ENCODE measurements at places on chromosomes 11 and 22. TPM values are rescaled to one million over a fixed set of nuclear protein-coding genes. Genes with fewer than 3 reads are reported as not detected.
A peak's percentile ranks its signal among the peaks of the same experiment; 100 is the strongest.

GRCh38 chr11:8381343-8381742, 117.7 kb upstream of the LMO1 start:
- no peak for DNase-seq
- peaks cover 39% of the 10 kb centered on the region for H3K27me3 ChIP-seq
- H3K4me1 ChIP-seq: no peaks in the 10 kb centered on the region
- H3K27ac ChIP-seq: no peak overlapping the region
- no peak overlapping the region for H3K4me3 ChIP-seq

DNA sequence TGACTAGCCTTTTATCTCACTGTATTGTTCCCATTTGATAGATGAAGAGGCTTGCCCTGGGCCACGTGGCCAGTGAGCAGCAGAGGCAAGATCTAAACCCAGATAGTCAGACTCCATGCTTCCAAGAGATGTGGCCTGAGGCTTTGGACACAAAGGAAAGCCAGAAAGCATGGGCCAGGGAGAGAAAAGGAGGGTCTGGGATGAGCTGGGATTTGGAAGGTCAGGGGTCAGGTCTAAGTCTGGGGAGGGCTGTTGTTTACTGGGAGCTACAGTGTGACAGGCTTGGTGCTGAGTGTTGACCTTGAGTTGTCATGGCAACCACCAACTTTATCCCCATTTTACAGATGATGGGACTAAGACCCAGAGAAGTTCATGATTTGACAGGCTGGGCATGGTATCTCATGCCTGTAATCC, 2.1 kb downstream of the SLC35E4 start:
- H3K27ac ChIP-seq: no peak overlapping the region
- H3K27me3 ChIP-seq: no peaks in the 10 kb centered on the region
- H3K4me1 ChIP-seq: no peaks in the 10 kb centered on the region
- no peaks in the 10 kb centered on the region for H3K36me3 ChIP-seq
- DNase-seq: no peak

NDUFS8 gene
- 211 TPM for total RNA-seq

- H3K27ac ChIP-seq: no peak overlapping the region
- H3K4me1 ChIP-seq: peaks cover 31% of the 10 kb centered on the region
- peak; percentile 52 for DNase-seq
- no peaks in the 10 kb centered on the region for H3K36me3 ChIP-seq
Observed at GRCh38 chr11:13297917-13298356, 20.3 kb downstream of the BMAL1 start.

RIMBP3B gene
- total RNA-seq: not detected

TSPAN18 gene
- total RNA-seq: 0.47 TPM

DNA sequence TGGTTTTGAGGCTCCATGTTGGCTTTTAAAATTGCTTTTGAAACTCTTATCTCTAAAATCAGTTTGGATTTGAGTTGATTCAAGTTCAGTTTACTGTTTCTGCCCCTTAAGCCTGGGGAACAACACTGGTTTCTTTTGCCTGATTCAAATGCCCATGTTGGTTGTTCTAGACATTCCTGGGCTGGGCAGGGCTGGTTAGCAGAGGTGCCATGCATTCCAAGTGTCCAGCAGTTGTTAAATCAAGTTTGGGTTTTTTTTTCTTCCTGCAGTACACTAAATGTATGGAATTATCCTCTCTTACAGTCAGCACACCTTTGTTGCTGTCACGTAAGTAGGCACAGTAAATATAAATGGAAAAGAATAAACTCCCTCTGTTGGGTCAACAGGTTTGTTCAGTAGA, 67.2 kb upstream of the MTMR2 start:
- no peak overlapping the region for H3K4me3 ChIP-seq
- peak overlapping the region; percentile 88 for H3K27ac ChIP-seq
- no peak for DNase-seq
- no peaks in the 10 kb centered on the region for H3K27me3 ChIP-seq

DNA sequence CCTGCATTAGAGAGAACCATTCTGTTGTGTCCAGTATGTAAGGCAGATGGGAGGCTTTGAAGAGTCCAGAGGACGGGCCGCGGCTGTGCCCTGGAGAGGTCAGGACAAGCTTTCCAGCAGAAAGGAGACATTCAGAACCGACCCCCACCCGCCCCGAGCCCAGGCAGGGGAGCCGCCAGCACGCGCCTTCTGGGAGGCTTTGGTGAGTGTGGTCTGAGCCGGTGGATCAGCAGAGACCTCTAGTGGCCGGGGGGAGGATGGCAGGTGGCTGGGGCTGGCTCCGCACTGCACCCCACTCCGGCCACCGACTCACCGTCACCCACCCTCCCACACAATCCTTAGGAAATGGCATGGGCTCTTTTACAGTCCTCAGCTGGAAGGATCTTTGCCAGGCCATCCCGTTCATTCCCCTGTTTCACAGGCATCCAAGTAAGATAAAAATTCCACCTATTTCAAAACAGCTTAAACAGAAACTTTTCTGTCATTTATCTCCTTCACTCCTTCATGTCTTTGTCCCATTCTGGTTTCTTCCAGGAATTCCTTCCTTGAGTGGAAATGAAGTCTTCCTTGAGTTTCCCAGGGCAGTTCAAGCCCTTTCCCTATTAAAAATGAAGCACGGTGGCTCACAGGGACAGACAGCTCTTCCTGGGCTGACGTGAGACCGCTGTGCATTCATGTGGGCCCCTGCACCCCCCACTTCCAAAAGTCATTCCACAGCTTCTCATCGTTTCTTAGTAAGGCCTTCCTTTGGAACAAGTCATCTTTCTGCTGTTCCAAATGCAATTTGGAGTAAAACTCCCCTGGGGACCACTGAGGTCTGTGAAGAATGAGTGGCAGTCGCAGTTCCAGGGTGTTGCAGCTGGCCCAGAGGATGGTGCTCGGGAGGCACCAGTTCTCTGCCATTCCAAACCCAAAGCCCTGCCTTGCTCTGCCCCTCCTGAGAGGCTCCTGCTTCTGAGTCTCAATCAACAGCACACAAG, 91.0 kb downstream of the FEZ1 start:
- H3K36me3 ChIP-seq: no peaks in the 10 kb centered on the region
- H3K27me3 ChIP-seq: peaks cover 85% of the 10 kb centered on the region
- H3K4me3 ChIP-seq: no peak overlapping the region

- DNase-seq: no peak
- H3K36me3 ChIP-seq: no peaks in the 10 kb centered on the region
- H3K27ac ChIP-seq: no peak overlapping the region
- no peaks in the 10 kb centered on the region for H3K27me3 ChIP-seq
- H3K4me1 ChIP-seq: no peaks in the 10 kb centered on the region
Observed at GRCh38 chr22:48781391-48781790, 1046.3 kb downstream of the BRD1 start.

IGF2 gene
- total RNA-seq: 0.35 TPM

ZP1 gene
- total RNA-seq: not detected

- H3K27ac ChIP-seq: no peak overlapping the region
- no peaks in the 10 kb centered on the region for H3K27me3 ChIP-seq
- H3K36me3 ChIP-seq: no peaks in the 10 kb centered on the region
- no peak for DNase-seq
- no peaks in the 10 kb centered on the region for H3K4me1 ChIP-seq
Observed at GRCh38 chr22:25701056-25701780, 40.8 kb upstream of the MYO18B start.

GRCh38 chr11:123186286-123186685, 8.8 kb downstream of the CLMP start:
- no peaks in the 10 kb centered on the region for H3K27me3 ChIP-seq

OR51A2 gene
- not detected for total RNA-seq

VPS51 gene
- 77.0 TPM for total RNA-seq

- no peaks in the 10 kb centered on the region for H3K27me3 ChIP-seq
- peak overlapping the region; percentile 96 for H3K27ac ChIP-seq
- peaks cover 52% of the 10 kb centered on the region for H3K4me1 ChIP-seq
- peak; percentile 89 for DNase-seq
Observed at GRCh38 chr11:33690290-33691065, 10.1 kb downstream of the C11orf91 start.

PRAME gene
- not detected for total RNA-seq

CARD16 gene
- total RNA-seq: 14.0 TPM

DNA sequence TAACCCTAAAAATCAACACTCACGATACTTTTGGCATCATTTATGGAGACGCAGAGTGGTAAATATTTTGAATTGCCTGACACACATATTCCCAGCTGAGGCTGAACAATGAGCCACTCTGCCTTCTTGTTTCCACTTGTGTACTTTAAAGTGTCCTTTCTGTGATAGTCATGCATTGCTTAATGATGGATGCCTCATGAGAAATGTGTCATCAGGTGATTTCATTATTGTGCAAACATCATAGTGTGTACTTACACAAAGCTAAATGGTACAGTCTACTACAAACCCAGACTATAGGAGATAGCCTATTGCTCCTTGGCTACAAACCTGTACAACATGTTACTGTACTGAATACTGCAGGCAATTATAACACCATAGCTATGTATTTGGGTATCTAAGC, 44.2 kb downstream of the MRE11 start:
- no peak overlapping the region for H3K4me3 ChIP-seq
- H3K36me3 ChIP-seq: peaks cover 21% of the 10 kb centered on the region
- peak; percentile 91 for DNase-seq
- H3K27ac ChIP-seq: peak overlapping the region; percentile 36

DNA sequence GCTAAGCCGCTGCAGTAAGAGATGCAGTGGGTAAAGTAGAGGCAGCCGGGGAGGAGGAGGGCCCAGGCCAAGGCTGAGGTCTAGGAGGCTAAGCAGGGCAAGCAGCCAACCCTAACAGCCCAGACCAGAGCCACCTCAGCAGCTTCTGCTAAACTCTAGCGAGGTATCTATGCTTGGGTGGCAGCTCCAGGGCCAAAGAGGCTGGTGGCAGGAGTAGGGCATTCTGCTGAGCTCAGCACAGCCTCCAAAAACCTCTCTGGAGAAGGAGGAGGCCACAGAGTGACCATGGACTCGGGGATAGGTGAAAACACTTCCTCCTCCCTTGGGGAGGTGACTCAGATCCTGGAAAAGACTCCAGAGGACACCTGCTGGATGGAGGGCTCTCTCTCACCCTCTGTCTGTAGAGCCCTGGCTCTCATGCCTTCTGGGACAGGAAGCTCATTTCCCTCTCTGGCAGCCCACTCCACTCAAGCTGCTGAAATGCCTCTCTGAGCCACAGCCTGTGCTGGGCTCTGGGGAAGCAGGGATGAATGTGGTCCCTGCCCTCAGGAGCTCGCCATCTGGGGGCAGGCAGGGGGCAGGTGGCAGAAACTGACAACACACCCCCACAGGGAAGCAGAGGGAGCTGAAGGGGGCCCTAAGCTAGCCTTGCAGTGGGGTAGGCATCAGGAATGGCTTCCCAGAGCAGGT, 16.5 kb upstream of the TPBGL start:
- no peak overlapping the region for H3K4me3 ChIP-seq
- H3K27ac ChIP-seq: no peak overlapping the region
- H3K4me1 ChIP-seq: no peaks in the 10 kb centered on the region
- no peak for DNase-seq
- no peaks in the 10 kb centered on the region for H3K36me3 ChIP-seq

GRCh38 chr22:29218758-29219408, 13.2 kb downstream of the EMID1 start:
- H3K4me1 ChIP-seq: no peaks in the 10 kb centered on the region
- DNase-seq: no peak

- no peaks in the 10 kb centered on the region for H3K4me1 ChIP-seq
- H3K27ac ChIP-seq: no peak overlapping the region
- H3K36me3 ChIP-seq: no peaks in the 10 kb centered on the region
Observed at GRCh38 chr11:128302425-128303186, 284.8 kb downstream of the ETS1 start.

DNA sequence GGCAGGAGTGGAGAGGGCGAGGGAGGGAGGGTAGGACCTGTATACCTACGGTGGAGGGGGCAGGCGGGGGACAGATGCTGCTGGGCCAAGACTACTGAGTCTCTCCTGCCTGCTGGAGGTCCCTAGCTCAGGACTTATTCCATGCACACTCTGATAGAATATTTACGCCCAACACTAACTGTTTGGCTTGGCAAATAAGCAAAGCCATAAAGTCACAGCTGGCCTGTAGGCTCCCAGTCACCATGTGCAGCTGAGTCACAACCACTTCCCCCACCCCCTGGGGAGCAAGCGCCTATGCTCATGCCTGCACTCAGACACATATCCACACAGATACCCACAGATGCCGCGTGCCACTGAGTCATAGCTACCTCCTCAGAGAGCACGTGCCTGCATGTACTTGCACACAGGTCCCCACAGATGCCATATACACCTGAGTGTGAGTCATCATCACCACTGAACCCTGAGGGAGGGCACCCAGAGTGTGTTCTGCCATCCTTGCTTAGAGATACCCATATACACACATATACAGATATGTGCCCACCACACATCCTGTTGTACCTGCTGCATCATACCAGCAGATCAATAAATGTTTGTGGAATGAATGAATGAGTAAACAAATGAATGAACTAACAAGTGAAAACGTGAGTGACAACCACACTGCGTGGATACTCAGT, 95.8 kb downstream of the SWAP70 start:
- H3K27me3 ChIP-seq: no peaks in the 10 kb centered on the region
- H3K36me3 ChIP-seq: peaks cover 11% of the 10 kb centered on the region
- H3K4me1 ChIP-seq: peaks cover 55% of the 10 kb centered on the region

KRTAP5-7 gene
- not detected for total RNA-seq

GRCh38 chr11:102981324-102981910, 25.9 kb upstream of the MMP13 start:
- DNase-seq: no peak
- no peak overlapping the region for H3K4me3 ChIP-seq
- no peaks in the 10 kb centered on the region for H3K27me3 ChIP-seq
- H3K36me3 ChIP-seq: no peaks in the 10 kb centered on the region
- no peak overlapping the region for H3K27ac ChIP-seq

- H3K4me1 ChIP-seq: no peaks in the 10 kb centered on the region
- H3K27ac ChIP-seq: no peak overlapping the region
- peaks cover 66% of the 10 kb centered on the region for H3K27me3 ChIP-seq
- no peak overlapping the region for H3K4me3 ChIP-seq
Observed at GRCh38 chr11:72588421-72589410, 85.5 kb downstream of the PDE2A start.

ZC3H12C gene
- 30.9 TPM for total RNA-seq

DNA sequence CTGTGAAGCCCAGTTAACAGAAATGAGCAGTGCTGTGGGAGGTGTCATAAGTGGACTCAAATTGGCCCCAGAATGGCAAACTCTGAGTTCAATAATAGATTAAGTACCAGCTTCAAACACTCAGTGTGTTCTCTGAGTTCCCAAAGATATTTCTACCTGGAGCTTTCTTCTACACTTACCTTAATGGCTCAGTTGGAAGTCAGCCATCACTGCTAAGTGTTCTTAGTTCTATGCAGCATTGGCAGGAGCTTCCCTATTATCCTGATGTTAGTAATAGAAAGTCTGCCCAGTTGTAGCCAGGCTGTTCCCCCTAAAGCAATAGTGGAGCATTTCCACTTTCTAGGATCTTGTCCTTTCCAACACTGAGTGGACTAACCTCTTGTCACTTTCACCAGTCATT, 9.7 kb upstream of the PIK3IP1 start:
- H3K4me1 ChIP-seq: no peaks in the 10 kb centered on the region
- no peak overlapping the region for H3K27ac ChIP-seq
- peaks cover 7% of the 10 kb centered on the region for H3K36me3 ChIP-seq
- no peaks in the 10 kb centered on the region for H3K27me3 ChIP-seq
- H3K4me3 ChIP-seq: no peak overlapping the region

DNA sequence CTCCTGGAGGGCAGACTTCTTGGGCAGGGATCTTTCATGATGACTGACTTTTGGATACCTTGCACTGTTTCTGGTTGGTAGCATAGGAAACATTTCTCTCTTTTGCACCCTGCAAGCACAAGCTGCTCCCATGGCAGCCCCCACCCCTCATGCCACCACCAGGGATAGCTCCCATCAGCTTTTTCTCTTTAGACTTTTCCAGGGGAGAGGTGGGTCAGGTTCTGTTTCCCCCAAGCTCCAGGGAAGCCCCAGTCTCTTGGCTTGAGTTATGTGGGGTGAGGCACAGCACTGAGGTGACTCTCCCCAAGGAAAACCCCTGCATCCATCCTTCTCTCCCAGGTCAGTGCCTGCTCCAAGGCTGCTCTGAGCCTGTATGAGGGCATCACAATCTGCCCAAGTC, 22.5 kb downstream of the LRRC32 start:
- H3K27me3 ChIP-seq: peaks cover 42% of the 10 kb centered on the region
- no peaks in the 10 kb centered on the region for H3K36me3 ChIP-seq
- DNase-seq: no peak
- no peak overlapping the region for H3K4me3 ChIP-seq

All from MCF 10A (cell line).